ENCODE measurements at places on chromosomes 7 and 10.
A peak's percentile ranks its signal among the peaks of the same experiment; 100 is the strongest.

- no peak for DNase-seq
Measured at GRCh38 chr10:121322776-121323175, 275.5 kb downstream of the FGFR2 start.

- no peak for DNase-seq
Measured at GRCh38 chr7:135111379-135111778, 36.5 kb upstream of the TMEM140 start.

DNA sequence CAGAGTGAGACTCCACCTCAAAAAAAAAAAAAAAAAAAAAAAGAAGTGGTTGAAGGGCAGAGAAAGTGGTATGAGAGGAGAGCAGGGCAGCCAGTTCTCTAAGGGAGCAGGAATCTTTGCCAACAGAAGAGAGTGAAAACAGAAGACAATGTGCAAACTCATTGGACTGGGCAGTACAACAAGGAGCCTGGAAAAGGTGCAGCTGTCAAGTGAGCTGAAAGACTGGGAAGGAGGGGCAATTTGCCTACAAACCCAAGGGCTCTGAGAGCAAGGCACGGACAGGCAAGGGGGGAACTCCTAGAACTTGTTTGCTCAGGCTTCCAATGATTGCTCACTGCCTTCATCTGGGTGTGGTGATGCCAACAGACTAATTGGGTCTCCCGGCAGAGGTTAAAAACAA, 9.5 kb downstream of the ACTR1A start:
- DNase-seq, result no peak

DNA sequence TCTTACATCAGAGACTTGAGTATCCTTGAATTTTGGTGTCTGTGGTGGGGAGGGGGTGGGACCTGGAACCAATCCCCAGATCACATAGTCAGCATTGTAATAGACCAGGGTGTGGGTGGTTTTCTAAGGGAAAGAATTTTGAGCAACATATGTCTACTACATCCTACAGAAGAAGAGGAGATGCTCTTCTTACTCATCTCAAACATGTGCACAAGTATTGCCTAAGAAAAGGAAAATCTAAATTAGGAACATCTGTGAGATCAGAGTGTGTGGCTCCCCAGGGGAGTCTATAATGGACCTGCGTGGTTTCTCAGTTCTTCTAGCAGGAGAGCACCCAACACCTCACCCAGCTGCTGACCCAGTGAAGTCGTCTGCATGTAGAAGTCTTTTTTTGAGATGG, 148.8 kb downstream of the CCDC3 start:
- DNase-seq, result no peak

GRCh38 chr7:109955986-109956385, 1134.9 kb upstream of the LRRN3 start:
- DNase-seq, result no peak

- DNase-seq, result peak; percentile 67
Measured at GRCh38 chr7:128863433-128863989, 855 bp downstream of the ATP6V1F start.

GRCh38 chr10:24958091-24958720, 5.8 kb upstream of the PRTFDC1 start:
- peak; percentile 80 for DNase-seq

DNA sequence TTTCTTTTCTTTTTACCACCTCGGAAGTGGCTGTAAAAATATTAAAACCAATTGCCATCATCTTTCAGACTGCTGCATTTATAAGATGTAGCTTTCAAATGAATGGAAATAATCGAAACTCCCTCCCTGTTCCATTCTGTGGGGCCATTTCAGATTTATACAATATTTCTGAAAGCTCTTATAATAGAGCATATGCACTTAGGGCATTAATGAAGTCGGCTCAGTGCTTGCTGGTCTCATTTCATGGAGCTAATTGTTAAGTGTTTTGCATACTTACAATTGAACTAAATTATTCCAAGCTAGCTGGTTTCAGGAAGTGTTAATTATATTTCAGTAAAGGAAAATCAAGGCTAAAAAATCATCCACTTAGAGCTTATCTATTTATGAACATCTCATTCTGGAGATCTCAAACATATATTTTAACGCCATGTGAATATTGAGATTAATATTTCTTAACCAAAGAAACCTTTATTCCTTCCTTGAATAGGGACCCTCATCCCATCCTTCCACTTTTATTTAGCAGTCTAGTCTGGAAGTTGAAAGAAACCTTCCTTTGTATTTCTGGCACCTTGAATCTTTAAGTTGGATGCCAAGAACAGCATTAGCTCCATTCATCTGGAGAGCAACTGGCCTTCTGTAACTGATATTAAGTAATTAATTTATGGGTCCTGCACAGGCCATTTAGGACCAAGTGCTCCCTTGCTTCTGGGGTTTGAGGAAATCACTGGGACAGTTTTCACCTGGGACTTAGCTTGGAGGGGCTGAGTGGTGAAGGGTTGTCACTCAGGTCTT, 45.1 kb downstream of the RPS24 start:
- DNase-seq, result no peak

DNA sequence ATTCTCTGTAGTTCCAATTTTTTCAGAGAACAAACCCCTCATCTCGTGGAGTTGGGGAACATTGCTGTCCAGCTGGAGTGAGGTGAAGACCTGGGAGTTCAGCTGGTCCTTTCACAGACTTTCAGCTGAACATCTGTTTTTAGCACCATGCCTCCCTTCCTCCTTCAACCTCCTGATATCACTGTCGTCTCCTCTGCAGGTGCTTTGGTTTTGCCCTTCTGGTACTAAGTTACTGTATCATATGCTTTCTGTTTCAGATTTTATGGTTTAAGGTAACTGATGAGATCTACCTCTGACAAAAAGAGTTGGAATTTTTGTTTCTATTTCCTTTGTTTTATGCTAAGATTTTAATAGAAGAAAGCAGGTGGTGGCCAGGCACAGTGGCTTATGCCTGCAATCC, 102.9 kb downstream of the ZNF438 start:
- DNase-seq, result no peak

DNA sequence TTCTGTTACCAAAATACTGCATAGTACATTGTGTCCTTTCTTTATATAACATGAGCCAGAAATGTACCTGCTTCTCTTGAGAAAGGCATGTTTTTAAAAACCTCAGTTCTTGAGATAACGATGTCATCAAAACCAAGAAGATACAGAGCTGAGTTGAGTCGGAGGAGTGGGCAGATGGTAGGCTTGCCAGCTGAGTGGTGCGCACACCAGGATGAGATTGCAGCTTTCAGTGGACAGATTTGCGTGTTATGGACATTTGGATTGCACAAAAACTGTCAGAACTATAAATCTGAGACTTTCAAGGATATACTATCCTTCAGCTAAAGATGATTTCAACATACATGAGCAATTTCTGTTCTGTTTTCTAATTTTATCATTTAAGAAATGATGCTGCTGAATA, 25.0 kb downstream of the PRKAR2B start:
- DNase-seq, result no peak

DNA sequence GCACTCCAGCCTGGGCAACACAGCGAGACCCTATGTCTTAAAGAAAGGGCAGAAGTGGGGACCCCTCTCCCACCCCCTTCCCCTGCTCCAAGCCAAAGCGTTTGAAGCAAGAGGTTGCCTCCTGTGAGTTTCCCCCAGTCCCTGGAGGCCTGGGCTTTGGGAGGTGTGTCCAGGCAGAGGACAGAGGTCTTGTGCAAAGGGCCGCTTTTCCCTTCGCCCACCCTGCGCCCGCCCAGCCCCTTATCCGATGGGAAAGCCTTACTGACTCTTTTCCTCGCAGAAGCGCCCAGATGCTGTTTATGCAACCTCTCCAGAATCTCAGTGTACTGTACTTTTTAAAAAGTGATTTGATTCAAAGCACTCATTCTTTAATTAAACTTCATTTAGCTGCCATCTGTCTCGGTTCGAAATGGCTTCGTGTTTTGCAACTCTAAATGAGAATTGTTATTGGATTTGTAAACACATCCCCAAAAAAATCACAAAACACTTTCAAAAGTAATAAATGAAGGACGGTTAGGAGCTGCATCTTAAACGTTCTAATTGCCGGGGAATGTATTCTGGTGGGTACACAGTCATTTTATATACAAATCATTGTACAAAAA, 50.5 kb upstream of the GTF2I start:
- no peak for DNase-seq

DNA sequence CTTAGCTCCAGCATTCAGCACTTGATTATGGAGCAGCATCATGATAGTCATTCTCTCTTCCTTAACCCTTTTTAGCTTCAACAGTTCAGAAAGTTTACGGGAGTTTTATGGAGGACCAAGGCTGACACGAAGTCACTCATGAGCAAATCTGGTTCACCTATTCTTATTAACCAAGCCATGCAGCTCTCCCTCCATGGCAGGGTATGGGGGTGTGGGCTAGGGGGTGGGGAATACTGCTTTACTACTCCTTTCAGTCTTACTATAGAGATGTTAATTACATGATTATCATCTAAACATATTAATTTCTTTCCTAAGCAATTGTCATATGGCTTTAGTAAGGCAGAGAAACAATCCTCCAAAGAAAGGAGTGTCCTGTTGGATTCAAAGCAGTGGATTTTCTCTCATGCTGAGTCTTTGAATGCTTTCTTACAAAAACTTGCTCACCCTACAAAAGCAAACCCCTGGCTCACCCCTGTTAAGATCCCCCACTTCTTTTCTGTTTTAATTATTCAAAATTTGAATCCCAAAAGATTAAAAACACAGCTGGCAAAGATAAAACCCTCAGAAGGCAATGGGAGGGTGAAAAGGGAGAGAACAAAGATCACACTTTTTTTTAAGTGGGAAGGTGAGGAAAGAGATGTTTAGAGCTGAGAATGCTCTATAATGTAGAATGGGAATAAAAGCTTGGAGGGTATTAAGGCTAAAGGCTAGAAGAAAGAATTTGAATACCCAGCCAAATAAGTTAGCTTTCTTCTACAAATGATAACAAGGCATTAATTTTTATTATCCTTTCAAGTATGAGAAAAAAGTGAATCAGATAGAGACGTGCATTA, 46.4 kb upstream of the SEMA3E start:
- no peak for DNase-seq

DNA sequence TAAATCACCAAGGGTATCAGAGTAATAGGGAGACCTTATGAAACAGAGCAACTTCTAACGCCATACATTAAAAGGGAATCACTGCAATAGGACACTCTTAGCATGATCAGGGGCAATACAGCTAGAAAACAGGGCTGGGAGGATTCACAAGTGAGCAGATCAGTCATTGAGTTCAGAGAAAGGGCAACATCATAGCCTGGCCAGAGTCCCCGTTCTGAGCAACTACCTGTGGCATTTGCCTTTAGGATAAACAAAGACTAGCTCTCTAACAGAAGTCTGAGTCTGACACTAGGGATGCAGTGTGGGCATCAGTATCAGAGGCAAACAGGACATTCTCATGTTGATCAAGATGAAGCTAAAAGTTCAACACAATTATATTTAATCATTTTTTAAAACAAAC, 297.9 kb downstream of the DGKB start:
- DNase-seq, result no peak

- no peak for DNase-seq
Measured at GRCh38 chr7:46032353-46032752, 111.3 kb upstream of the IGFBP3 start.

DNA sequence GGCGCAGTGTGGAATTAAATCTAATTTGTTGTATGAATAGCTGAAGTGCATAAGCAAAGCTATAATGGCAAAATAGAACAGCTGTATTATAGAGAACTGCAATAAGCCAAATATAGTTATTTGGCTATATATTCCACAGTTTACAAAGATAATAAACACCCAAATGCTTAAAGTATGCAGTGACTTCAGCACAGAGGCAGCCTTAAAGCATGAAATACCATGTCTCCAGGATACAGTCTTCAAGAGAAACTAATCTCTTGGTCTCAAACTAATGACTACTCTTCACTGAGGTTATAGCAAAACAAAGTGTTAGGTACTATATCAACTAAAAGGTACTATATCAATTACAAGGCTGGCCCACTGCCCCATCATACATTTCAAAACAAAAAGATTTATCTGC, 48.0 kb downstream of the NT5C2 start:
- no peak for DNase-seq

DNA sequence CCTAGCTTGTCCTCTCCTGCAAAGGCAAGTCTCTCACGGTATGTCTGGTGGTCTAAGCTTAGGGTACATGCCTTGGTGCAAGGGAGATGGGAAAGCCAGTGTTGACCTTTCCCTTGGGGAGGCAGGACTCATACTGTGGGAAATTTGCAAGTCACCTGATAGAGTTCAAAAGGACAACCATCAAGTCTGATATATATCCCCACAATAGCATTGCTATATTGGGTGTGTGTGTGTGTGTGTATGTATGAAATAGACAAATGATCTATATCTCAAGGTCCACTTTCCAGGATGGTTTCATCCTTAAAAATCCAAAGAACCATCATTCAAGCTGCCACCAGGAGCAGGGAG, 12.2 kb upstream of the FFAR4 start:
- DNase-seq, result no peak

GRCh38 chr10:78777466-78777865, 291.3 kb upstream of the ZMIZ1 start:
- DNase-seq, result no peak
